ENCODE measurements at places on chromosomes 11 and 22.

GRCh38 chr11:129766898-129767604 lies 48.6 kb upstream of the TMEM45B start:
- DNase-seq: peak; percentile 25

DNA sequence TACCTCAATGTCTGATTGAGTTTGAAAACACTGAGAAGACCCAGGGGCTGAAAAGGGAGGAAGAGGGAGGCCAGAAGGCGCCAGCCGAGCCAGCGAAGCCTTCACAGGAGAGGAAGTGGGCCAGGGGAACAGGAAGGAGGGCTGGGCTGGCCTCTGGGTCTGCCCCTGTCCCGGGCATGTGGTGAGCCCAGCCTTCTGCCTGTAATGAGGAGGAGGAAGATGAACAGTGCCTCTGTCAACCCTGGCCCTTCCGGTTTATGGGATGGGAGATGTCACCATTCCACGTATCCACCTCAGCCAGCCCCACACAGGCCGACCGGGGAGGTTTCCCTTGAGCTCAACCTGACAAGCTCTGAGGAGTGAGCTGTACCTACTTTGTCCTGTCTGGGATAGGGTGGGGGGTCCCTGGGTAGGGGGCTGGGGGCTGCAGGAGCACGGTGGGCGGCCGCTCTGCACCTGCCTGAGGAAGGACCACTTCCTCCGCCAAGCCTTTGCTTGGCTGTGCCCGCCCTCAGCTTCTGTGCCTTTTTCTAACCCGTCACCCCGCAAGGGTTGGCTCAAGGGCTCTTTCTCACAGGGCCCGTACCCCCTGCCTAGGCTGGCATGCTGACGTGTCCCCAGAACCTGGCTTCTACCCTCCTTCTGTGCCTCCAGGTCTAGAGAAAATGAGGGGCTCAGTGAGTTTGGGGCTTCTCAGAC lies 2.0 kb downstream of the PARVG start:
- DNase-seq: no peak

DNA sequence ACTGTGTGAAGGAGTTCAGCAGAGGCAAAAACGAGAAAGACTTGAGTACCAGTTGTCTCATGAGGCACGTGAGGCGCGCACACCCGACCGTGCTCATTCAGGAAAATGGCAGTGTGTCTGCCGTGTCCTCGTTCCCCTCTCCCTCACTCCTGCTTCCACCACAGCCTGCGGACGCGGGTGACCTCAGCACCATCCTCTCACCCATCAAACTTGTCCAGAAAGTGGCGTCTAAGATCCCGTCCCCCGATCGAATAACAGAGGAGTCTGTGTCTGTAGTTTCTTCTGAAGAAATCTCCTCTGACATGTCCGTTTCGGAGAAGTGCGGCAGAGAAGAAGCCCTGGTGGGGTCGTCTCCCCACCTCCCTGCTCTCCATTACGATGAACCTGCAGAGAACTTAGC lies 30.4 kb downstream of the ZBED4 start:
- no peak for DNase-seq

- DNase-seq: no peak
Observed at GRCh38 chr22:32617903-32618302, 143.3 kb downstream of the FBXO7 start.

- DNase-seq: no peak
Observed at GRCh38 chr11:119932828-119933562, 204.0 kb upstream of the NECTIN1 start.

- no peak for DNase-seq
Observed at GRCh38 chr22:17201285-17201945, 17.8 kb downstream of the ADA2 start.

- DNase-seq: no peak
Observed at GRCh38 chr11:77619576-77620198, 17.9 kb downstream of the CLNS1A start.

DNA sequence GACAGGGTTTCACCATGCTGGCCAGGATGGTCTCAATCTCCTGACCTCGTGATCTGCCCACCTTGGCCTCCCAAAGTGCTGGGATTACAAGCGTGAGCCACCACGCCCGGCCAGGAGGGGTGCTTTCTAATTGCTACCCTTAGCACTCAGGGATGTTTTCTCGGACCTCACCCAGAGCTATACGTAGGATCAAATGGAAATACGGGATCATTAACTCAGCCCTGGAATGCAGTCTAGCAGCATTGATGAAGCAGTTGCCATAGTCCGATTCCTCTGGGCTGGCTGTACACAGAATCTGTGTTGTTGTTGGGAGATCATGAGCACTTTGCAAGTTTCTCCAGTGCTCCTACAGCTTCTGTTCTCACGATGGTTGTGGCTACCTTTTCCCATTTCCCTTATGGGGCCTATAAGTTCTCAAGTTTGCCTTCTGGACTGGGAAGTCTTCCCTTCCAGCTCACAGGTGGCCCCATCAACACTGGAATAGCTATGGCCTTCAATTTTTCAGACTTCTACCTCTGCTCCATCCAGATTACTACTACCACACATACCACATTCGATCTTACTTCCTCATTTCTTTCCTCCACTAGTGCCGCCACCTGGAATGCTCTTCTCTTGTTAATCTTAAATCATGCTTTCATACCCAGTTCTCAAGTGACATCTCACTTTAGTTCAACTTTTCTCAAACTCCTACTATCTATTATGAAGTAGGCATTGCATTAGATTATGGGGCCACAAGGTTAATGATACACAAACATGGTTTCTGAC lies 16.1 kb upstream of the PCF11 start:
- no peak for DNase-seq
